Activated gamma-delta T cell (primary cell): ENCODE measurements at places on chromosomes 4 and X.

DNA sequence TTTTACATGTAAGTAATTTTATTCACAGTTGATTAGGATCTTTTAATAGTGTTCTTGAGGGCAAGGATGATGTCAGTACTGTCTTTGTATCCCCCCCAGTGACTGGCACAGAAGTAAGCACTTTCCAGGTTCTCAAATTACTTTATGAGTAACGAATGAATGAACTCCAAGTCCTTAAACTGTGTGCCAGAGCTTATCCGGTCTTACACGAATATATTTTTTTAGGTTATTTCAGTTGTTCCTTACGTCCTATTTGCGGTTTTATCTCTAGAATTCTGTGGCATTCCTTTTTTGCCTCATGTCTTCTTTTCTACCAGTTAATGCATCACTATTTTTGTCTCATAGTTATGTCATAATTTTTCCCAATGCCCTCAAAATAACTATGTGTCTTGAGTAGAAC, 106.9 kb upstream of the MID1IP1 start:
- DNase-seq = no peak

GRCh38 chrX:40340116-40340515, 240.7 kb upstream of the ATP6AP2 start:
- DNase-seq = no peak

DNA sequence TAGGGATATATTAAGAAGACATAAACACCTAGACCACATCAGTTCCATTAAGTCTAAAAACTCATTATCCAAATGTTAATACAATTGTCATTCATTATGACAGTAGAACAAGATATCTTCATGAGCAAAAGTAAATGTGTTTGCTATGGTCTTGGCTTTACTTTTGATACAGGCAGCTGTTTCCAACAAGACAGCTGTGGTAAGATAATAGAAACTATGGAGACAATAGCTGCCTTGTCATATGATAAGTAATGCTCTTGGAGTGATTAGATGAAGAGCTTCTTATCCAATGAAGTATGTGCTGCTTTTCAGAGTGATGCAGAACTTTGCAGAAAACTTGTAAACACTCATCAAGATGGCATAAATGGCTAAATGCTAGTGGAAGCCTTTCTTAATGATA, 1066.0 kb downstream of the FSTL5 start:
- DNase-seq = no peak

- no peak for DNase-seq
Observed at GRCh38 chr4:172168888-172169287, 355.7 kb downstream of the GALNTL6 start.

GRCh38 chr4:1612278-1613098, 71.6 kb downstream of the FAM53A start:
- no peak for DNase-seq

DNA sequence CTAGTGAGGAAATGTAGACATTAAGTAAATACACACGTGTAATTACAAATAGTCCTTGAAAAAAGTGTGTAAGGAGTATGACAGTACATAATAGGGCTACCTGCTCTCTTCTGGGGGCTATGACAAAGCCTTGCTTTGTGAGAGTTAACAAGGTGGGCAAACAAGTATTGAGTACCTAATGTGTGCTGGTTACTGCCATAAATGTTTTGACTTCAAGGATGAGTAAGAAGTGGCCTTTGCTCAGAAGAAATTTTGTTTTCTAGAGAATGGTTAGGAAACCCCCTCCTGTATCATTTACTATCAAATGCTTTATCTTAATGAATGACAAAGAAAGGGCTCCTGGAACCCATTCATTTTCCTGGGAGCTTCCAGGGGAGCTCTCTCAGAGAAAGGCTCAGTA, 167.0 kb upstream of the CASK start:
- DNase-seq = no peak

DNA sequence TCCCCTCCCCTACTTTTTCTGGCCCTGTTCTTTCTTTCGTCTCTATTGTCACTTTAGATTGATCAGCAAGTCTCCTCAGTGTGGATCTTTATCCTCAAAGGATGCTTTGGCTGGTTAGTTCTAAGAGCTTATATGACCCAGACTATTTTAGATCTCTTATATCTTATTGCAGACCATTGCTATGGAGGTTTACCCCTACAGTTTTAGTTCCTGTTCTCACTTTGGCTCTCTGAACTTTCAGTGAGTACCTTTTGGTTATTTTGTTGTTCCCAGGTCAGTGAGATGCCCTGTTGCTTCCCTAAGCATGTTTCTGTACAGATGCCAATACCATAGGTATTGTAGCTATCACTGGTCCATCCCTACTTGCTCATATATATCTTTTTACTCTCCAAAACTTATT, 24.0 kb upstream of the MED14 start:
- no peak for DNase-seq

- DNase-seq = no peak
Observed at GRCh38 chrX:77668391-77669237, 117.4 kb downstream of the ATRX start.

DNA sequence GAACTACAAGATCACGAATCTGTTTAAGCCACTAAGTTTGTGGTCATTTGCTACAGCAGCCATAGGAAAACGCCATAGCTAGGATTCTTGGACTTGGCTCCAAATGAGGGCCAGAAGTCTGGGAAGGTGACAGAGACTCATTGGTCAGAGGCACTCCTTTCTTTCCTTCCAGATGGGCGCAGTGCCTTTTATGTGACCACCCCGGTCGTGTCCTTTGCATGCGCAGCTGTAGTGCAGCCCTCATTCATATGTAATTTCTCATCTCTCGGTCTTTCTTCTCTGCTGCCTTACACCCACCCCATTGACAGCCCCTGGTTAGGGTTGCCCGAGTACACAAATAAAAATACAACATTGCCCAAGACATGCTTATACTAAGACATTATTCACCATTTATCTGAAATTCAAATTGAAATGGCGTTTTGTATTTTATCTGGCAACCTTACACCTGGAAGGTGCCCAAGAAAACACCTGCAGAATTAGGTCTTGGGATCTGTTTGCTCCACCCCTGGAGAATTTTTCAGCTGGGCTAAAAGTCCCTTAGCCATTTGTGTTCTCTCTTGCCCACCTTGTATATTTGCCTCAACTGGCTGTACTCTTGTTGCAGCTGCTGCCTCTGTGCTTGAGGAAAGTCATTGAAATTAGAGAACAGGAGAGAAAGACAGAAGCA, 21.9 kb downstream of the CCKAR start:
- DNase-seq = no peak

DNA sequence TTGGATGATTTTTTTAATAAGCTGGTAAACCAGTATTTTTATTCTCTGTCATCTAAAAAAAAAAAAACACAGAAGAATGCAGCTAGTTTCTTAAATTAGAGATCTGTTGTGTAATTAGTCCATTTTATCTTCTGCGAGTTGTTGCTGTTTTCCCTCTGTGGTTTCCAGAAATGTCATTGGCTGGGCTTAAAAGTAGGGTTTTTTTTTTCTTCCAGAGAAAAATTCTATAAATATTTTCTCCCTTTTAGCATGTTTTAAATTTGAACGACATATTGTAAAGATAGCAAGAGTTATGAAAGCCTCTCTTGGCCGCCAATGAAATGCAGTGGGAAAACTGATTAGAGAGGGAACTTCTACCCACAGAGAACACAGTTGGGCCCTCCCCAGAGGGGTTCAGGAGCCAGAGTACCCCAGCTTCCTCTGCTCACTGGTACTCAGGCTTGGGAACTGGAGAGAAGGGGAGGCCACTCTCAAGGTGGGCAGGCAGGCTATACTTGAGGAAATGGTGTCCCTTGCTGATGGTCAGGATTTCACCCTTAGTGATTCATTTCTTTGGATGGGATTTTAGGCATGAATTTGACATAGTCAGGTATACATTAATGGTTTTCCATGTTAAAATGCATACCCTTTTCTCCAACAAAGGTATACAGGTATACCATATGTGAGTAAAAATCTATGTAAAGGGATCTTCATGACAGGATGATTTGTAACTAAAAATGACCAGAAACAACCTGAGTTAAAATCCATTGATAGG, 166.1 kb downstream of the BCOR start:
- no peak for DNase-seq

DNA sequence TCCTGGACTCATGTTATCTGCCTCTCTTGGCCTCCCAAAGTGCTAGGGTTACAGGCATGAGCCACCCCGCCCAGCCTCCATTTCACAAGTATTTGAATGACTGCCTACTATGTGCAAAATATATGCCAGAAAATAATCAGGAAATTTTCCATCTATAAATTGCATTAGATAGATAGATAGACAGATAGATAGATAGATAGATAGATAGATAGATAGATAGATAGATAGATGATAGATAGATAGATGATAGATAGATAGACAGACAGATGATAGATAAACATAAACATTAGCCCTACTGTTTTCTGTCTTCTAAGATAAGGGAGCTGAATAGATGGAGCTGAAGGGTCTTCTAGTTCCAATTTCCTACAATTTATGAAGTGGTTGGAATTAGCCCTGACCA, 87.4 kb upstream of the TRIM2 start:
- DNase-seq = no peak

- no peak for DNase-seq
Observed at GRCh38 chr4:173998471-173999144, 284.9 kb downstream of the FBXO8 start.

DNA sequence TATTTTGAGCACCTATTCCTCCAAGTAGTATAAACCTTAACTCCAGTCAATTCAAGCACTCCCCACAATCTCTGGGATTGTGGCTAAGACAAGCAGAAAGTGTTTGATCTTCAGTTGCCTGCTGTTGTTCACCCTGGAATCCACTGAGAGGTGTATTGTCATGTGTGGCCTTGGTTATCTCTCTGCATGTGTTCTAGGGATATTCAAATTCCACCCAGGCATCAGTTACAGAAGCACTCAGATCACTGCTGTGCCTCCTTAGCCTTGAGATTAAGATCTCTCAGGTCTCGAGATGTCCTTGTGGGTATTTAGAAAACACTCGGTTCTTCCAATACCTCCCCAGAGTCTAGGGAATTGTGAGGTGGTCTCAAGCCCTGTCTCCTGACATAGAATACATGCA, 213.3 kb downstream of the SMARCA1 start:
- no peak for DNase-seq

DNA sequence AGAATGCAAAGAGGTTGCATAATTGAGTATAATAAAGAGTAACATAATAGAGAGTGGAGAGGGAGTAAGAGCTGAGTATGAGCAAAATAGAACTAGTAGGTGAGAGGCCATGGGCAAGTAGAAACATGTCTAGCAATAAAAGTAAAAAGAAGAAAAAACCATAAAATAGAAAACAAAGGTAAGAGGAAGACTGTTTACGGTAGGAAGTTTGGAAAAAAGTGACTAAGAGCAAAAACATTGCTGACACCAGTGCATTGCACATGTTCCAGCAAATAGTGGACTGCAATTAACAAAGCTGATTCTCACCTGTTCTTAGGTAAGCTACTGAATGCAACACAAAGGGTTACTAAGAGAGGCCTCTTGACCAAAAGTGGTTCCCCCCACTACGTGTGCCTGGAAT, 202.9 kb downstream of the TEX13A start:
- DNase-seq = no peak

DNA sequence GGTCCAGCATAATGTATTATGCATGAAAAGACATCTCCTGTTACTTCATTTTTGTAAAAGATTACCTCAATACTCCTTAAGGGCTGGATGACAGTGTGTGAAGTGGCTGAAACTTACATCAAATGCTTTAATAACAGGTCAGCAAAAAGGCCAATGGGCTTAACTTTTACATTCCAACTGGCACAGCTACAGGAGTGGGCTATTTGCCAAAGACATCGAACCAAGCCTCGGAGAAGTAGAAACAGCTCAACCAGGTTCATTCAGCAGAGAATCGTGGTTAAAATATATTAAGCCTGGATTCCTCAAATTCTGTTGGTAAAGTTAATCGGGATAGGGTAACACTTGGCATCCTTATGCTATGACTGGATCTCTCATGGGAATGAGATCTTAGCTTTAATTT, 639.7 kb downstream of the TRIML1 start:
- no peak for DNase-seq
